Ureter (tissue), 1 donor: ENCODE measurements at places on chromosomes 1 and 21. TPM values are rescaled to one million over a fixed set of nuclear protein-coding genes. Genes with fewer than 3 reads are reported as not detected.

- peak; percentile 58 for DNase-seq
These were observed 34.6 kb downstream of the DNTTIP2 start for GRCh38 chr1:93844262-93845045.

DNA sequence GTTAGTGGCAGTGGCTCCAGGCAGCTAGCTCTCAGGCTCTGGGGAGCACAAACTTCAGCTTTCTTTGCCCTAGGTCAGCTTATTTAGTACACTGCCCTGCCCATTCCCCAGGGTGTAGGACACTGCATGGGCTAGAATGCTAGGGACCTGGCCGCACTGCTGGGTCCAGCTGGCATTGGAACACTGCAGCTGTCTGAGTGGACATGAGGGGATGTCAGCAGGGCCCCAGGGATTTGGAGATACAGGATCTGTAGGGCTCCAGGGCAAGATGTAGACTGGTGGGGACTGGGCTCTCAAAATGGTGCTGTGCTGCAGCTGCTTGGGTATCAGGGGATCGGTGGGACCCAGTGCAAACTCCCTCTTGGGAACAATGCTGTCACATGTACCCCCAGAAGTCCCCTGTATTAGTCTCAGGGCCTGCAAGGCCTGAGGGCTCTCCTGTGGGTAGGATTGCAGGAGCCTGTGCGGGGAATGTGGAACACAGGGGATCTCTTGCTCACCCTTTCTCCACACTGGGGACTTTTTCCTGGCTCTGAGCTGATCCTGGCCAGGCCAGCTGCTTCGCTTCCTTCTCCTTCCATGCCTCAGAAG is 25.2 kb upstream of the TTC22 start:
- peak; percentile 28 for DNase-seq

Gene HES5
- 0.57 TPM for total RNA-seq

Gene ILDR2
- 14.2 TPM for total RNA-seq

Gene NBPF4
- total RNA-seq = 0.34 TPM

Gene TNFAIP8L2
- 0.34 TPM for total RNA-seq
